ENCODE measurements at places on chromosomes 3 and 15.

DNA sequence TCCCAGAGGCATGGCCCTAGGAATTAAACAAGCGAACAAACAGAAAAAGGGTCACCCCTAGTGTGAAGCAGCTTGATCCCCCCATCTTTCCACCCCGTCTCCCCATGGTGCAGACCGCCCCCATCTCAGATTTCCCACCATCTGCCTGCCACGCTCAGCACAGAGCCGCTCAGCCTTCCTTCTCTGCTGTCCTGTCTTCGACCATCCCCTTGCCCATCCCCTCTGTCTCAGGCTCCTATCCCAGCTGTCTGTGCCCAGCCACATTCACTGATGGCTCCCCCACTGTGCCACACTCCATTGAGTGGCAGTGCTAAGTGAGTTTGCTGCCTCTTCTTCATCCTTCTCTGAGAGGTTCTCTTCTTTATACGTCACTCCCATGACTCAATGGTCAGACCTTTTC, 11.7 kb upstream of the BTBD1 start:
- DNase-seq, result no peak

DNA sequence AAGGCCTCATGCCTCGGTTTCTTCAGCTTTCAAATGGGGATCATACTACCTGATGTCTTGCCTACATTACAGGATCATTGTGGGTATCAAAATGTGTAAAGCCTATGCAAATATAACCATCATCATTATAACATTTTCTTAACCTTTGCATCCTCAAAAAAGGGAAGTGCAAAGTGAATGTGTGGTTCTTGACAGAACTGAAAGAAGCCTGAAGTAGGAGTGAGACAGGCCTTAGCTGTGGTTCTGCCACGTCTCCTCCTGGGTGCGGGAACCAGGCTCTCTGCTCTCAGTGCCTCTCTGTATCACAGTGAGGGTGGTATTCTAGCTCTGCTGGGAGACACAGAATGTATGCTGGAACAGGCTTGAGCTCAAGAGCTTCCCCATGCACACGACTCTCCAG, 316.9 kb upstream of the ICE2 start:
- DNase-seq, result no peak

DNA sequence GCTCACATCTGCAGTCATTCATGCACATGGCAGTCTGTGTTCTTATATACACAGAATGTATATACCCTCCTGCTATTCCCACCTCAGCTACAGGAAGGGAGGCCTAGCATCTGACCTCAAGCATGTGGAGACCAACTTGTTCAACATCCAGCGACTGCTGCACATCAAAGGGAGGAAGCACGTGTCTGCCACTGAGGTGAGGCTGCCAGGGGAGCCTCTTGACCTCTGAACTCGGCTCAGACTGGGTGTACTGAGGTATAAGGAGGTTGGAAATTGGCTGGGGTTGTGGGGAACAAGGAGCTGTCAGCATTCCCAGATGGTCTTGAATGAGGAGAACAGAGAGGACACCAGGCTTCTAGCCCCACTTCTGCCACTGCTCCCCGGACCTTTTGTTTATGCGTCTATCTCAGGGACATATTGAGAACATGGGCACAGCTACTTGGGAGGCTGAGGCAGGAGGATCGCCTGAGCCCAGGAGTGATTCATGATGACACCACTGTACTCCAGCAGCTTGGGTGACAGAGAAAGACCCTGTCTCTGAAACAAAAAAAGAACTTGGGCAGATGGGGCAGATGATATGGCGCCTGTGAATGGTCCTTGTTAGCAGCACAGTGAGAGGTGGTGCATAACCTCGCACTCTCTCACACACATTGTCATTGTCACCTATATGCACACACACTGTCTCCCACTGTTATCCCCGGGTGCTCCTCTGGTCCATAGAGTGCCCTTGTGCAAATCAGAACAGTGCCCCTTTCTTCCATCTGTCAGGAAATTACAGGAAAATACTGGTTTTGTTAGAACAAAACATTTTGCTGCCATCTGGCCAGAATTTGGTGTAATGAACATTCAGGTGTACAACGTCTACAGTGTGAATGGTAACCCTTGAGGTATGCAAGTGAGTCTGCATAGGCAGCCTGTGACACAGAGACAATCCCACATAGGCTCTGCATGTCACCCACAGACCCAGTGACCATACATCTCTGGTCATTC, 5.4 kb downstream of the VILL start:
- no peak for DNase-seq

- no peak for DNase-seq
These were observed 342.4 kb upstream of the KCNMB2 start for GRCh38 chr3:178193846-178194245.

DNA sequence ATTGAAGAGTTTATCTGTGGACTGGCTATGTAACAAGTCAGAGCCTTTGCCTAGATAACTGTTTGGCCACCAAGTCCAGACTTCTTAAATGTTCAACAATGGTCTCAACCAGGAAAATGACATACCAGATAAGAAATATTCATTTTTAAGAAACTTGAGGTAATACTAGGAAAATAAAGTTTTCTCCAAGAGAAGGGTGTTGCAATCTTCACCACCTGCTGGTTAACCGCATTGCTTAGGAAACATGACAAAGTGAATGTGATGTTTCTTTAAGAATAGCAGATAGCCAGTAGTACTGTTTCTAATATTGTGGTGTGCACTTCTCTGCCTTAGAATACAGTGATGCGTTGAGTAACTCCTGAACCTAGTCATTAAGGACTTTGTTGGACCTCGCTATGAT, 321.5 kb upstream of the CADM2 start:
- DNase-seq, result no peak

DNA sequence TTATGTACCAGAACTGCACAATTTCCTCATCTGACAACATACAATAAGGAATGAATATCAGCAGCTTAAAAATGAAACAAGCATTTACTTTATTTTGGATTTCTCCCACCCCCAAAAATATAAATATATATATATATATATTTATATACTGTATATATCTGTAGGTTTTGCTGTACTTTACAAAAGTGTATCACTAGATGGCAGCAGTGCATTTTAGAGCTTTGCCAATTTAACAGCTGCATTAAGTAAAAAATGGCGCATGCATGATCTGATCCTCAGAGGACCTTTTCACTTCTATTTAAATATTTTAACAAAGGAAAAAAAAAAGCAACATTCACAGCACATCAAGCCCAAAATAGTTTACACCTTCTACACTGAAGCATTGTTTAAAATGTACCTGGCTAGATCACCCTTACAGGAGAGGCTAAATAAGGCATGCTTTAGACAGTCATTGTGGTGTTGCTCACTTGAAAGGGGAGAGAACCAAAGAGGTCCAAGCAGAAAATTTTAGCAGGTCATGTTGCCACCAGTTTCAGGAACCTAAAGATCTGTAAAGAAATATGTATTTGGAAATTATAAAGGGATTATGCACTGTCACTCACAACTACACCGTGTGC, 72.6 kb downstream of the NPTN start:
- no peak for DNase-seq

- DNase-seq, result no peak
These were observed 54.7 kb downstream of the FAM98B start for GRCh38 chr15:38508647-38509046.

DNA sequence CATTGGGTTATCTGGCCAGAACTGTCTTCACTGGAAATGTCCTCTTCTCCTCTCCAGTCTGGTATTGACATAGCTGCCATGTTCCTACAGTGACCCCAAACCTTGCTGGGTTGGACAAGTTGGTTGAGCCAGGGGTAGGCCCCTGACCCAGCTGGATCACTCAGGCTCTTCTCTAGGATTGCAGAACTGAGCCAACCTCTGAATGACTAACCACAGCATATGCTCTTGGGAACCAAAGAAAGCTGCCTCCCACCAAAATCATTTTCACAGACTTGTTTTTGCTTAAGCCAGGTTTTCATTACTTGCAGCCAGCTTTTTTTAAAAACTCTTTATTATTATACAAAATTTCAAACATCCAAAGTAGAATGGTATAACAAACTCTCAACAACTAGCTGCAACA, 41.4 kb downstream of the FSIP1 start:
- DNase-seq, result no peak

Measured in activated CD4-positive, CD25-positive, alpha-beta regulatory T cell (primary cell).